Dermis microvascular lymphatic vessel endothelial cell (primary cell): ENCODE measurements at places on chromosomes 6 and 20. TPM values are rescaled to one million over a fixed set of nuclear protein-coding genes. Genes with fewer than 3 reads are reported as not detected.

- DNase-seq, result no peak
Measured at GRCh38 chr6:13593103-13593502, 18.7 kb downstream of the SIRT5 start.

The EPPIN gene
- total RNA-seq, result not detected in 2 replicates

The KHDRBS2 gene
- total RNA-seq, result not detected in 2 replicates

DNA sequence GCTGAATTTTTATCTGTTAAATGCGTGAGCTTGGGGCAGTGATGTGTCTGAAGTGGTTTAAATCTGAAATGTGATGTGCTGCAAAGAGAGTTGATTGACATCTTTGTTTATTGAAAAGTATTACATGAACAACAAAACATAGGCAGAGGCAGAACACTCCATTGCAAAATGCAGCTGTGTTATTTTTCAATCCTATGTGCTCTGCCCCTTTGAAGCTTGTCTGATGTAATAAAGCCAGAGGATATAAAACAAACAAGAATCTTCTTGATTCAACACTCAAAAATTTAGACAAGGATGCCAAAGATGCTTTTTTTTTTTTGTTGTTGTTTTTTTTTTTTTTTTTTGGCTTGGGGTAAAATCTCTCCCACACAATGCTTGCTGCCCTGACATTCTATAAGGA is 482.4 kb upstream of the MMS22L start:
- DNase-seq, result no peak

The SLX4IP gene
- total RNA-seq, result 2.3 and 2.6 TPM in 2 replicates

The E2F1 gene
- total RNA-seq, result 6.3 and 7.6 TPM in 2 replicates

- DNase-seq, result no peak
Measured at GRCh38 chr20:63027922-63028389, 21.2 kb upstream of the BHLHE23 start.

The ATXN1 gene
- 9.1 and 12.6 TPM in 2 replicates for total RNA-seq

The WFDC12 gene
- not detected in 2 replicates for total RNA-seq

The OLIG3 gene
- not detected in 2 replicates for total RNA-seq

- DNase-seq, result no peak
Measured at GRCh38 chr6:14512246-14512645, 394.7 kb downstream of the CD83 start.
